ENCODE measurements at places on chromosomes 2 and 18.

DNA sequence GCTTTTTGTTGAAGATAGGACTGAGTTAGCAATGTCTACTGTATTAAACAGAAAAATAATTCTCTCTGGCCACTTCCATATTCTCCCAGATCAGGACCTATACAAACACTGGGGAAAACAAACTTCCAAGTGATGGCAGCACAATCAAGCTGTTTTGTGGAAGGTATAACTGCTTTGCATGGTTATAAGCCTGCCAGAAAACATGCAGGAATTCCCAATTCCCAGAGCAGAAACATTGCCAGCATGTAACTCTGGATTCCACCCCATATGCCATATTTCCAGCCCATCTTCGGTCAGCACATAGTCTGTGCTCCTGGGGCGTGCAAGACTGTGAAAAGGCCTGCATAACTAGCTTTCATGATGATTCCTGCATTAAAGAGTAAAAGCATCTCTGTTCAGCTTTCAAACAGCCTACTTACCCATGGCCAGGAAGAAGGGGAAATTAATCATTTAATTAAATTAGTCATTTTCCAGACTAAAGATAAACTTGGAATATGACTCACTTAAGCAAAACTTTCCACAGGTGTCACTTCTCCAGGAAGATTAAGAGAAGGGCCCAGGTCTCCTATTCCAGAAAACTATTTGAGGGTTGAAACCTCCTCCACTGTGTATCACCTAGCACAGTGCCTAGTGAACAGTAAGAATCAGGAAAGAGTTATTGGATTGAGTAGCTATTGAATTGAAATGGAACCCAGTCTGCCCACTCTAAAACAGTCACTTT is 280.5 kb downstream of the NRXN1 start:
- DNase-seq: no peak

- DNase-seq: no peak
These were observed 193.8 kb upstream of the ARL4C start for GRCh38 chr2:234690569-234691213.

GRCh38 chr2:196520605-196521004 is 118.9 kb upstream of the CCDC150 start:
- no peak for DNase-seq

DNA sequence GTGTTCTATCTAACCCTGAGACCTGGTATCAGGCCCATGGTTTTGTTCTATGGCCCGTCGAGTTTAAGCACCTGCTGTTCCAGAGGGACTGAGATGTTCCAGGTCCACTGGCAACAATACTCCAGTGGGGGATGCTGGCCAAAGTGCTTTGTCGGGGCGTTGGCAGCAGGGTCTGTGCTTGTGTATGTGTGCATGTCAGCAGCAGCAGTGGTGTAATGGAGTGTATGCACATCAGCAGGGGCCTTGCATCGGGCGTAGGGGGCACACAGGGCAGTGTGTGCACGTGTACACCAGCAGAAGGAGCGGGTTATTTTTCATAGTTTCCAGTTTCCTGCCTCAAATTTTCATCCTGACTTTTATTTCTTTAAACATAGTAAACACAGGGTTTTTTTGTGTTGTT is 37.8 kb upstream of the THUMPD2 start:
- no peak for DNase-seq

DNA sequence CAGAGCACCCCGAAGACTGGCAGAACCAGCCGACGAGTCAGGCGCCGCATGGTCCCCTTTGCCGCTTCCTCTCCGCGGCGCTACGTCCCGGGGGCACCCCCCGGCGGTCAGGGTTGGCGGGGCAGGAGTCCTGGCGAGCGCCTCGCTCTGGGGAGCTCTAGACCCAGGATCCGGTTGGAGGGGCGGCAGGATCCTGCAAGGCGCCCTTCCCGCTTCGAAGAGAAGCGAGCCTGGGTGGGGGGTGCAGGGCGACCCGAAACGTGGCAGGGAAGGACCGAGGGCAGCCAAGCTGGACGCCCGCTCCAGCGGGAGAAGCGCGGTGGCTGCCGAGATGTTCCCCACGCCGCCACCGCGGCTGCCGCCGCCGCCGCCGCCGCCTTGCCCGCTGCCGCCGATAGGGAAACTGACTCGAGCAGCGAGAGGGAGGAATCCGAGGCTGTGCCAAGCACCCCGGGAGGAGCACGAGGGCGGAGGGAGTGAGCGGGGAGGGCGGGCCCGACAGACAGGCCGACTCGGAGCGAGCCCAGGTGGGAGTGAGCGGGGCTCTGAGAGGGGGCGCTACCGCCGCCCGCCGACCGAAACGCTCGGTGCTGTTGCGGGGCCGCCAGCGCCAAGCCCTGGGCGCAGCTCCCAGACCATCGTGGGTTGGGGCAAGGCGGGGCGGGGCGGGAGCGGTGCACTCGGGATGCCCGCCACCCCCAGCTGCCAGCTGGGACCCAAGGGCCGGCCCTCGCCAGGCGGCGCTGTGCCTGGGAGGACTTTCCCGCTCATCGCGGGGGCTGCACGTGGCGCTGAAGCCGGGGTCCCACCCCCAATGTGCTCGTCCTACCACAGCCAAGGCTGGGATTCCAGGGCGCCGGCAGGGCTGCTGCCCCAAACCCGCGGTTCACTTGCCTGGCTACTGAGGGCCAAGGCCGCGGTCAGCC is at the start of gene GALNT14:
TSS of gene GALNT14 (minus strand) at position 404 of the 926 bp plus-strand sequence. CDS start at position 50, 354 bp downstream.
- DNase-seq: no peak

DNA sequence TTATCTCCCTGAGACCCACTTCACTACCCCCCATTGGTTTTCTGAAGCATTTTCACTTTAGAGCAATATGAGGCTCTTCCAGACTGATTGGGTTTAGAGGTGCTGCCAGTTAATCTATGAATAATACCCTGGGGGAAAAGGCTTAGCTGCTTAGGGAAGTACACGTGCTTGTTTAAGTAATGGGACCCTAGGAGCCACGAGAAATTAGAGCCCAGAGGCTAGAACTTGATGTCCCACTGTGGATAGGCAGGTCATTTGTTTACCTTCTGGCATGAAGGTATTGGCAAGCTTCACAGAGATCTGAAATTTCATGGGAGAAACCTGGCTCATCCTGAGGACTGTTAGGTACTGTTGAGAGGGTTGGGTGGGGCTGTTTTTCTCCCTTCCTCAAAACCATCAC is 59.7 kb downstream of the CLIP4 start:
- no peak for DNase-seq

- no peak for DNase-seq
These were observed 1.4 kb downstream of the NCL start for GRCh38 chr2:231462729-231463465.

GRCh38 chr2:61762292-61762691 is 91.6 kb downstream of the FAM161A start:
- DNase-seq: no peak

DNA sequence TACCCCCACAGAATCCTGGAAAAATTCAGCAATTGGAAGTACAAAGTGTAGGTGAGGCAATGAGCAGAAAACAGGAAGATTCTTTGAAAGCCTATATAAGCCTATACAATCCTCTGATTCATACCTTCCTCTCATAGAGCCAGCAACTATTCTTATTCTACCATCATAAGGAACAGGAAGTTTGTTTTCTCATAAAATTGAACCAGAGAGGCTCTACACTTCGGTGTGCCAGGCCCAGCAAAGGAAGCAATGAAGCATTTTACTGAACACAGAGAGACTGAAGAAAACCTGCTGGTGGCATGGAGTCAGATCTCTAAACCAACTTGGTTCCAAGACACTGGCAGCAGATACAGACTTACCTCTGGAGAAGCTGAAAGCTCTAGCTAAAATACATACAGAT is 18.7 kb downstream of the CASP8 start:
- no peak for DNase-seq

GRCh38 chr2:152098496-152099366 is at the start of gene CACNB4:
TSS of gene CACNB4 (minus strand) at chr2:152099044.
- no peak for DNase-seq

- DNase-seq: no peak
These were observed 681.2 kb downstream of the RNF144A start for GRCh38 chr2:7598402-7598801.

DNA sequence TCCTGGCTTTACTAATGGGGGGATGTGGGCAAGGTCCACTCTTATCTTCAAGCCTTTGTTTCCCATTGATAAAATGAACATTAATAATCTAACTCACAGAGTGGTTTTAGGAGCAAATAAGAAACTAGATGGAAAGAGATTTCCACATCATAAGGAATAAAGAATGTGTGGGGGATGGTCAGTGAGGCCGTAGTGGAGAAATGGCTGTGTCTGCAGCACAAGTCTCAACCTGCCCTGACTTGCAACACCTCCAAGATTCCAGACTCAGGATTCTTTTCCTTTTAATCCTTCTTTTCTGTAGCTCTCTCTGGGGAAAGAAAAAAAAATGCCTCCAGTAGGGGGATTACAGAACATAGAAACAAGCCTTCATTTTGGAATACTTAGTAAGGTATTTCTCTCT is 124.2 kb upstream of the MEX3C start:
- DNase-seq: no peak

DNA sequence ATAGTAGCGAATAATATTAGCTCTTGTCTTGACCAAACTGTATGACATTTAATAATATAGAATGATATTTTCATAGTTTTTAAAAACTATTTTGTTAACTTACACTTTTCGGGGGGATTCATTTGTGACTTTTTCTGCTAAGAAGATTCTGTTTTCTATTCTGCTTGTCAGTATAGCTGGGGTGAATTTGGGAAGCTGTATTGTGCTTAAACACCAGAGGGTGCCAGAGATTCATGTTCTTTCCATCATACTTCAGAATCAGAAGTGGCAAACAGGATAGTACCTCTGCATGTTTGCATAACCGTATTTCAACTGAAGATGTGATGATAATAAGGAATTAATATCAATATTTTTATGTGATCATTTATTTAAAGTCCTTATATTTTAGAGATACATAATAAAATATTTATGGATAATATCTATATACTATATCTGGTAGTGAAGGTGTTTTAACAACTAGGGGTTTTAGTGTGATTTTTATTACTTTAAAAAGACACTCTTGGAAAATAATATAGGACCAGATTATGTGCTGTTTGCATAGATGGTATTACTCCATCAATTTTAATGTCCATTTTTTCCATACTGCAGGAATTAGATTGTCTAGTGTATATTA is 81.0 kb downstream of the TAF4B start:
- no peak for DNase-seq

DNA sequence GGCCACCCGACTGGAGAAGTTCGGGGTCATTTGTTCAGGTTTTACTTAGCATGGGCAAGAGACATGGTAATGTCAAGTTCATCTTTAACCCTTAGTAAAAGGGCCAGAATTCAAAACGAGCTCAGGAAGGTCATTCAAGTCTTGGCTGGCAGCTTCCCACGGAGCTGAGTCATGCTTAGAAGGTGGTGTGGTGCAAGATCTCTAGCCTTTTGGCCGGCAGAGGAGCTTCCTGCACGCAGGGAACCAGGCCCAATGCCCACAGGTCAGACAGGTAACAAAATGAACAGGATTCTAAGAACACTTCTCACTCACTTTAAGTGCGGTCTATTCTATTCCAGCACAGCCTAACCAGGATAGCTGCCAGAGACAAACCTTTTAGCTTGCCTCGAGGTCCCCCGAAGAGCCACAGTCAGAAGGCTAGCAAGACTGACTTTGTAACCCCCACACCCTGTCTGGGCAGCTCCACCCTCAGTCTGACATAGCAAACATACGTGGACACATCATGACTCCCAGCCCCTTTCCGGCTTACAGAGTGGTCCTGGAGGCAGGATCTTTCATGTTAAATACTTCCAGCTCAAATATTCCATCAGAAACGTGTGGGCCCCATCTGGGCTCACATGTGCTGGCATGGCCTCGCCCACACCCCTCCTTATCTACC is 292.7 kb downstream of the BCL11A start:
- DNase-seq: no peak

DNA sequence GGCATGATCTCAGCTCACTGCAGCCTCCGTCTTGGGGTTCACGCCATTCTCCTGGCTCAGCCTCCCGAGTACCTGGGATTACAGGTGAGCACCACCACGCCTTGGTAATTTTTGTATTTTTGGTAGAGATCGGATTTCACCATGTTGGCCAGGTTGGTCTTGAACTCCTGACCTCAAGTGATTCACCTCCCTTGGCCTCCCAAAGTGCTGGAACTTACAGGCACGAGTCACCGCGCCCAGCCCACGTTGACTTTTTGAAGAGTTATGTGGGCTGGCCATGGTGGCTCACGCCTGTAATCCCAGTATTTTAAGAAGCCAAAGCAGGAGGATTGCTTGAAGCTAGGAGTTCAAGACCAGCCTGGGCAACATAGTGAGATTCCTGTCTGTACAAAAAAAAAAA is 20.8 kb downstream of the CCL20 start:
- no peak for DNase-seq

DNA sequence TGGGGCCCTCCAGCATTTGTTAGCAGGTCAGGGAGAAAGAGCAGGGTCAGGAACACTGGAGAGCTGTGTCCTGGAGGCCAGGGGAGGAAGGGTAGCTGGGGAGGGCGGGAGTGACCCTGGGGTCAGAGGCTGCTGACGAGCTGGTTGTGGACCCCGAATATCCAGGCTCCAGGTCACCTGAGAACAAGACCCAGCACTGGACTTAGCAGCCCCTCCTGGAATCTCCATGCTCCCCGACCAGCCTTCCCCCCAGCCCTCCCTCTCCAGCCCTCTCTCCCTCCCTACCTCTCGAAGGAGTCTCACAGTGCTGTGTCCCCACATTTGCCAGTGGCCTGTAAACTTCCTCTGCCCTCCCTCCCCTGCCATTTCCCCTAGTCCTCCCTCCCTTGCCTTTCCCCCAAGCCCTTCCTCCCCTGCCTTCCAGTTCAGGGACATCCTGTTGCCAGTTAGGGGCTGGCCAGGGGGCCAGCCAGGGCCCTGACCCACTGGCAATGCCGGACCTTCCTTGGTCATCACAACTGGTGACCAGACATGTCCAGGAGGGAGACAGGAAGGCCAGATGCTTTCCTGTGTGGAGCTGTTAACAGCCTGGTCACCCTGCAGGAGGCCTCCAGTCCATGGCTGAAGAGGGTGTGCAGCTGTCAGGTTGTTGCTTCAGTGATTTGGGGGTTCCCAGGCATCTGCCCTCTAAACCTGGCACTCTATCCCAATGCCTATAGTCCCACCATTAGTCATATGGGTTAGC is 50.0 kb upstream of the FAHD2A start:
- DNase-seq: no peak

GRCh38 chr2:43127208-43127940 is 99.0 kb downstream of the ZFP36L2 start:
- DNase-seq: peak; percentile 88

DNA sequence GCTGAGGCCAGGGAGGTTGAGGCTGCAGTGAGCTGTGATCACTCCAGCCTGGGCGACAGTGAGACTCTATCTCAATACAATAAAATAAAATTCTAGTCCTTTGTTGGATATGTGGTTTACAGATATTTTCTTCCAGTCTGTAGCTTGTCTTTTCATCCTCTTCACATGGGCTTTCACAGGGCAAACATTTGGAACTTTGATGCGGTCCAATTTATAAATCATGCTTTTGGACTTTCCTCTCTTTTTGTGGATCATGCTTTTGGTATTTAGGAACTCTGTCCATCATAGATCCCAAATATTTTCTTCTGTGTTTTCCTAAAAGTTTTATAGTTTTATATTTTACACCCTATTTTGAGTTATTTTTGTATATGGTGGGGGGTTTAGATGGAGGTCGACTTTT is 14.9 kb downstream of the RAB10 start:
- no peak for DNase-seq

GRCh38 chr2:120239488-120240287 is 13.0 kb upstream of the RALB start:
- DNase-seq: no peak

- no peak for DNase-seq
These were observed 84.2 kb downstream of the KLHL29 start for GRCh38 chr2:23469142-23469540.

Data from activated naive CD4-positive, alpha-beta T cell (primary cell).